CMK (cell line): ENCODE measurements at places on chromosomes 7 and 10.

DNA sequence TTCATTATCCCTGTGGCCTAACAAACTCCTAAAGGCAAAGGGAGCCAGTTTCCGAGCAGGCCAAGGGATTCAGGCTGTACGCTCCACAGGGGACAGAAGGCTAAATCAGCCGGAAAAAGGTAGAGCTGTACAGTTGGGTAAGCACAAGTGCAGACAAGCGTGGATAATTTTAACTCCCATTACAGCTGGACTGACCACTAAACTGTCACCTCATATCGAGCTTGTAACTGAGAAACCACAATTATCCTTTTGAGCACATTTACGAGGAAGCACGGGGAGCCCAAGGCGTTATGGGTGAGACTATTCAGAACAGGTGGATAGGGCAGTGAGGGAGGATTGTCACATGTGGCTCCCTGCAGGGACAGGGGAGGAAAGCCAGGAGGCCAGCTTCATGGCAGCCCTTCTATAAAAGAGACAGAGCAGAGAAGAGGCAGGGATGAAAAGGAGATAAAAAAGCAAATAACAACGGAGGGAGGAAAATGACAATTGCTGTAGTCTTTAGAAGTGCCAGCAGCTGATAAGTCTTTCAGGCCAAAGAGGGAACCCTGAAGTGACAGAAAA is 288.0 kb downstream of the FGFR2 start:
- DNase-seq, result no peak

DNA sequence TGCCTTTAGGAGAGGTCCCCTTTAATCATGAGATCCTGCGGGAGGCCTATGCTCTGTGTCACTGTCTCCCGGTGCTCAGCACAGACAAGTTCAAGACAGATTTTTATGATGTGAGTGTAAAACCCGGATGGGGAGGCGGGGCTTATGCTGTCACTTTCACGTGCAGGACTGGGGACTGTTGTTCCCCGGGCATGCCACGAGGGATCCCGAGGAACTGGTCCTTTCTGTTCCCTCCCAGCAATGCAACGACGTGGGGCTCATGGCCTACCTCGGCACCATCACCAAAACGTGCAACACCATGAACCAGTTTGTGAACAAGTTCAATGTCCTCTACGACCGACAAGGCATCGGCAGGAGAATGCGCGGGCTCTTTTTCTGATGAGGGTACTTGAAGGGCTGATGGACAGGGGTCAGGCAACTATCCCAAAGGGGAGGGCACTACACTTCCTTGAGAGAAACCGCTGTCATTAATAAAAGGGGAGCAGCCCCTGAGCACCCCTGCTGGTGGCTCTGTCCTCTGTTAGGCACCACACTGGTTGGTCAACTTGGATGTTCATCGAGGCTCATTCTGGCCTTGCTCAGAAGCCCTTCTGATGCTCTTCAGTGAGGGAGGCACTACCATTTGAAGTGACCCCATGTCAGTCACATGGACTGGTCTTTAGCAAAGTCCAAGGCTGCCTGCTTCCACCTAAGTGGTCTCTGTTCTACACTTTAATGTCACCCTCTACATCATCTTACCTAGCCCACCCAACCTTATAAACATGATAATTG is 2.8 kb downstream of the COPS6 start:
- no peak for DNase-seq

- DNase-seq, result no peak
These were observed 73.9 kb upstream of the PDGFA start for GRCh38 chr7:593324-594115.

DNA sequence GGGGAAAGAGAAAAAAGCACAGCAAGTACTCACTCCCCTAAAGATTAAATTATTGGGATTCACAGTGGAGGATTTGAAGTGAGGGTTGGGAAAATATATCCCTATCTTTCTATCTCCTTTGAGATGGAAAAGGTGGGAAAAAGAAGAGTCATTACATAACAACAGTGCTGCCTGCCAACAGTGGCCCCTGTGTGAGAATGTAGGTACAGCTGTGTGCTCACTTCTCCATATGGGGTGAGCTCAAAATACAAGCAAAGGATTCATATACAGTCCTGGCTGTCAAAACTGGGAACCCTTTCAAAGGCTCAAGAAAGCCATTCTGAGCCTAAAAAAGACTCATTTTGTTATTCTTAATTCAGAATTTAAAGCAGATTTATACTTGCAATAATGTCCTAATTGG is 458.5 kb downstream of the GPAM start:
- no peak for DNase-seq

GRCh38 chr10:129760416-129760815 is 203.7 kb downstream of the EBF3 start:
- DNase-seq, result no peak

- no peak for DNase-seq
These were observed 16.7 kb upstream of the SPOCK2 start for GRCh38 chr10:72105098-72105475.

DNA sequence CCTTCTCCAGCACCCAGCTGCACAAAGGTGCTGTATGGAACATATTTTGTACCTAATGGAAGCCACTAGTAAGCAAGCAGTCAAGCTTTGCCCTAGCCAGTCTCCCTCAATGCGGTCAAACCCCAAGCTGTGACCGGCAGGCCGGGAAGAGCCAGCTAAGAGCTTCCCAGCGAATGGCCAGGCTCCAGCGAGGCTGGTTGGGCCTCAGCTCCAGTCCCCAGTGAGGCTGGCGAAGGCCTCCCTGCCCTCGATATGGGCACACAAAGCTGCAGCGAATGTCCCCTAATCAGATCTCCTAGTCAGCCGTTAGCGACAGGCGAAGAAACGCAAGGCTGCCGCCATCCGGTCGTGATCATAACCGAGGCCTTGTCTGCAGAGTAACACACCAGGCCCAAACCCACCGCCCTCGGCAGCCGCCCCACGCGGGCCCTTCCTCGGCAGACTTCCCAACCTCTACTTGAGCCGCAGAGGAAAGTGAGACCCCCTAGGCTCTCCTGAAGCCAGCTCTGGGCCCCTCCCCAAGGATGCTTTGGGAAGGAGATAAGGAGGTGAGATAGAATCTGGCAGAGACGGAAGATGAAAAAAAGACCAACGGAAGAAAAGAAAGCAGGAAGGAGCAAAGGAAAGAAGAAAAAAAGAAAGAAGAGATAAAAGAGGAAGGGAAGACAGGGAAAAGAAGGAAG is 3.1 kb upstream of the HOXA9 start:
- DNase-seq, result no peak
